ENCODE measurements at places on chromosomes 5 and 9.

DNA sequence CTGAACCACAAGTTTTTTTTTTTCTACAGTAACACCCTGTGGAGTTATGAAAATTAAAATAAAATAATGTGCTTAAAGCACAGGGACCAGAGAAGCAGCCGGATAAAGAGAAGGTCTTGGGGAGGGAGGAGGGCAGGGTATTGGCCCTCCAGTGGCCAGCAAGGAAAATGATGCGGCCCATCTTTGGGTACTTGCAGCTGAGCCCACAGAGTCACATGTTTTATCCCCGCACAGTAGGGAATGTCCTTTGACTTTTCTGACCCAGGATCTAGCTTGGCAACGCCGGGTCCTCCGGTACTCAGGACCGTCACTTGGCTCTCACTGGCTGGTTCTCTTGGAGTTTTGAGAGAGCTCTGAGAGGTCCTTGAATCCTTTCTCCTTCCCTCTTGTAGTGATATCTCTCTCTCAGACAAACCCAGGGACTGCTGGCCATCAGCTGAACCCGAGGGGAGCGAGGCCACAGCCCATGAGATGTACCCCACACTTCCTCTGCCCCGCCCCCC, 35.3 kb upstream of the HSPA9 start:
- no peak for DNase-seq

GRCh38 chr5:120229036-120229435, 235.1 kb upstream of the PRR16 start:
- DNase-seq: no peak

DNA sequence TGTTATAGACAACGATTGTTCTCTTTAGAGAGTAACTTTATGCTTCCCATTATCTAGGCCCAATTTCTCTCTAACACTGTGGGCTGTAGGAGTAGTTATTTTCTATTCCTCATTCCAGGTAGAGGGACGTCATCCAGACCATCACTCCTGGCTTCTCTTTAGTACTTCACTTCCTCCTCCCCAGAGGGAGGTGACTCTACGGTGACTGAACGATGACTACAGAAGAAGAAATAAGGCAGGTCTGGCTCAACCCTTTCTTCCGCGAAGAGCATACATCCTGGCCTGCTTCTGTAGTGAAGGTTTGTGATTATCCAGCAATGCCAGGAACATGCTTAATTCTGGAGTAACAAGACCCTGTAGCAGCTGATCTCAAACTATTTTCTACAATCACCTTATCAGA, 50.8 kb downstream of the HMGCR start:
- no peak for DNase-seq

GRCh38 chr5:153099328-153099727, 391.1 kb upstream of the GRIA1 start:
- no peak for DNase-seq

GRCh38 chr9:109242741-109243140, 75.7 kb upstream of the FRRS1L start:
- DNase-seq: no peak

DNA sequence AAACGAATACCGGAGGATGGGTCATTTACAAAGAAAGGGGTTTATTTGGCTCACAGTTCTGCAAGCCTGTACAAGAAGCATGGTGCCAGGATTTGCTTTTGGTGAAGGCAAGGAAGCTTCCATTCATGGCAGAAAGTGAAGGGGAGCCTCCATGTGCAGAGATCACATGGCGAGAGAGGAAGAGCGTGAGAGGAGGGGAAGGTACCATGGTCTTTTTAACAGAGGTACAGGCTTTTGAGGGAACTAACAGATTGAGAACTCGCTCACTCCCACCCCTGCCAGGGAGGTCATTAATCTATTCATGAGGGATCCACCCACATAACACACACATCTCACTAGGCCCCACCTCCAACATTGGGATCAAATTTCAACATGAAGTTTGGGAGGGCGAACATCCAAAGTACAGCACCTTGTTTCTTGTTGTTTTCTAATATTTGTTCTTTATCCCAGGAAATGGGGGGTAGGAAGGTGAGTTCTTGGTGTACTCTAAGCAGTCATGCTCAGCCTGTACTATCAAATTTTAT, 18.5 kb downstream of the TMC1 start:
- DNase-seq: no peak

DNA sequence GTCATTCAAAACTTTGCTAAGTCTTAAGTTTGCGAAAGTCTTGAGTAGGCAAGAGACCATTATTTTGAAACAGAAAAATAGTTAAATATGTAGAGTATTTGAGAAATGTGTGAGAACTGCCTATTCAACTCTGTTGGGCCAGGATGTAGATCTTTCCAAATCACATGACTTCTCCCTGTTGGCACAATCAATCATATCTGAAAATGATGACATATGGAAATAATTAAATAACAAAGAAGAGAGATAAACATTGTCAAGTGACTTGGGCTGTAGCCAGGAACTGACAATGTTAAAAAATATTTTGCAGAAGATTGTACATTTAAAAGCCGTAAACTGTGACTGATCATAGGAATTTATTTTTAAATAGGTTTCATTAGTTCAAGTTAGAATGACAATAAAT, 104.6 kb upstream of the IL6ST start:
- no peak for DNase-seq

DNA sequence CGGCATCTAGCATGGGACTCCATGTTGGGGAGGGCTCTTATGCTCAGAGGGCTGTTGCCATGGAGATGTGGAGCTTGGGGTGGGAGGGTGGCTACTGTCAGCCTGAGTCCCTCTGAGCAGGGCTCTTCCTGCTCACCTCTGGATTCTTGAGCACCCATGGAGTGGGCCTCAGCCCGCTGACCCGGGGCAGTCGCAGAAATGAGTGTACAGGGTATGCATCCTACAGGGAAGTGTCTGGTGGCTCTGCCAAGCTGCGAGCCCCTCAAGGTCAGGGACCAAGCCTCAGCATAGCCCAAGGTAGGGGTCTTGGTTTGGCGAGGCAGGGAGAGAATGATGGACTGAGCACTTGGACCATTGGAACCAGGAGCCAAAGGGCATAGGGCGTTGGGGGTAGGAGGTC, 104.1 kb downstream of the DAB2IP start:
- no peak for DNase-seq

DNA sequence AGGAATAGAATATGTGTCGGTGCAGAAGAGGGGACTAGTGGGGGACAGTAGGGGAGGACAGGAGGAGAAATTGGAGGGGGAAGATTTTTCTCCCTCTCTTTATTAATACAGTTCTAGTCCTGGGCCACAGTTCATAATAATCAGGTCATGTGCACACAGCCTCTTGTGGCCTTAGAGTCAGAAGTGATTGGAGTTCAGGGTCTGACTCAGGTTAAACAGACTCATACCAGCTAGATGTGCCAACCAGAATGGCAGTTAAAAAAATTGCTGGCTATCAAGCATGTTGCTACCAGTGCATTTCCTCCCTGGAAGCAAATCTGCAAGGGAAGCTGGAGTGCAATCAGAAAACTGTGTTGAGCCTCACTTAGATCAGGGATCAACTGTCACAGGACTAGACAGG, 132.7 kb upstream of the MAP1B start:
- DNase-seq: peak; percentile 68

DNA sequence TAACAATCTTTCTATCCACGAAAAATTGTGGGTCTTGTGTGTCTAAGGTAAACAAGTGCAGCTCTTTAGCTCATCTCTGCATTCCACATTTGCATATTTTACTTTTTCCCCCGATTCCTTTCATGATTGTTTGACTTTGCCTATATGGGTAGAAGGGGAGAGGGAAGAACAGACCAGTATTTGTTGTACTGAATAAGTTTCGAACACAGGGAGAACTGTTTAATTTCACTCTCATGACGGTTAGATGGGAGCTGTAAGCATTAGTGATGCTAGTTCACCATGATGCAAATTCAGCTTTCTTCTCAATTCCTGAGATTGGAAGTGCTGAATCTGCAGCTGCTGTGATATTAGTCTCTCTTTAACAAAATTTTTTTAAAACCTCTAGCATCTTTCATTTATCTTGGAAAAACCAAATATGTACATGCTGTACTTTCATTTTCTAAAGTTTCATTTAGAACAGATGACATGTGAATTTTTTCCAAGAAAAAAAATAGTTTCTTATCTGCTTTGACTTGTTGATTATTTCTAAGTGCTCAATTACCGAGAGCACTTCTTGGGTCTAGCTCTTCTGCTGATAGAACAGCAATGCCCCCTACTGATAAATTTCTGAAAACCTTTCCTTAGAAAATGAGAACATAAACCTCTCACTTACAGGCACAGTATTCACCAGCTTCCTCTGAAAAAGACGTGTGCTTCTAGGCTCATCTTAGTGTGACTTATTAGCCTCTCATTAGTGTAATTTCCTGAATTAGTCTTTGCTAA, 149.5 kb downstream of the BAAT start:
- no peak for DNase-seq

Measured in MG63 (cell line).